ENCODE measurements at places on chromosomes 3 and 15.

- DNase-seq = no peak
These were observed 36.1 kb downstream of the KLHL25 start for GRCh38 chr15:85758655-85758978.

- DNase-seq = peak; percentile 80
These were observed 271.6 kb upstream of the ZPLD1 start for GRCh38 chr3:102163039-102163817.

DNA sequence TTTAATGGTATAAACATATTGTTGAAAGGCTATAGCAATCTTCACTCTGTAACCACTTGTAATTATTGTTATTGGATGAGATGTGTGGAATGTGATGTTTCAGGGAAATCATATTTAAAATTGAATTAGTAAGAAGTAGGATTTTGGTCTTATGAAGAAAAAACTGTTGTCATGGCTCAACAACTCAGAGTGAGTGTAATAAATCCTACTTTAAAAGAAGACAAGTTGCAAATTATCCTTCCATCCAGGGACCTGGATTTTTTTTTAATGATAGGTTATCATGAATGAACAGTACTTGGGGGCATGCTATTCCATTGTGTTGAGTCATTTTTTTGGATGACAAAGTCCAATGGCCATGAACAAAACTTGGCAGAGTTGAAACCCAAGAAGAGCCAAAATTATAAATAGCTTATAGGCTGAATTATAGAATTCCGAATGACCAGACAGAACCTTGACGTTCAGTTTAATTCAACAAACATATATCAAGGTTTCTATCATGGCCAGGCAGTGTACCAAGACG lies 625.5 kb upstream of the ZNF717 start:
- DNase-seq = no peak

DNA sequence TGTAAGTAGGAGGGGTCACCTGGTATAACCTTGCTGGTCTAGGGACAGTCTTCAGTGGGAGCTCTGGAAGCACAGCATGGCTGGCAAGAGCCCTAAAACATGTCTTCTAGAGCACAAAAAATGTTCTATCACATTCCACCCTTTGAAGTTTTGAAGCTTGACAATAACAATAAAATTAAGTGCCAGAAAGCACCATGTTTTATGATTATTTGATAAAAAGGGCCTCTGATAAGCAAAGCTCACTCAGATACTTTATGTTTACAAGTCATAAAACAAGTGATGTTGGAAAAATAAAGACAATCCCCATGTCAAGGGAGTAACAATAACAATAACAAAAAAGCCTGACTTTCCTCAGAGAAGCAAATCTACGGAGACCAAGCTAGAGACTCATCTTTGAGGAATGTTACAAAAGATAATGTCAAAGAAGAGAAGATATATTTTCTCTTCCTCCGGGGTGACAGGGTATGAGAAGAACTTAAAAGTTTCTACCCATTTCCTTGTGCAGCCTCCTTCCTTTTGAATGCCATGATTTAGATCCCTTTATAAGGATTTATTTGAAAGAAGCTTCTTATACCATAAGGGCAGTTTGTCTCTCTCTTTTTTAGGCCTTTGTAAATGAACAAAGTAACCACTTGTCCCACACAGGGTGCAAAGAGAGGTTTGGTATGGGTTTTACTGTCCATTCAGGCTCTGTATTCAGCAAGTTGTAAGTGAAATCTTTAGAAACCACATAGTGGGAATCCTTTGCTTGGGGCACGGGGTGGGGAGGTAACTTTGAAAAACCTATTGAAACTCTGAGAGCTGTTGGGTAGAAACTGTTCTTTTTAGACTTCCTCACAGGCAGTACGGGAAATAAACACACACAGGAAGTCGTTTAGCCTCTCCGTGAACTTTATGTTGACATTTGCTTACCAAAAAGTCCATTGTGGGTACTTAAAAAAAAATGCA lies 109.6 kb upstream of the RBMS3 start:
- DNase-seq = peak; percentile 91

- DNase-seq = no peak
These were observed 105.3 kb downstream of the PLCH1 start for GRCh38 chr3:155639462-155640055.

GRCh38 chr3:197027896-197028727 lies 1.5 kb downstream of the MELTF start:
- no peak for DNase-seq

DNA sequence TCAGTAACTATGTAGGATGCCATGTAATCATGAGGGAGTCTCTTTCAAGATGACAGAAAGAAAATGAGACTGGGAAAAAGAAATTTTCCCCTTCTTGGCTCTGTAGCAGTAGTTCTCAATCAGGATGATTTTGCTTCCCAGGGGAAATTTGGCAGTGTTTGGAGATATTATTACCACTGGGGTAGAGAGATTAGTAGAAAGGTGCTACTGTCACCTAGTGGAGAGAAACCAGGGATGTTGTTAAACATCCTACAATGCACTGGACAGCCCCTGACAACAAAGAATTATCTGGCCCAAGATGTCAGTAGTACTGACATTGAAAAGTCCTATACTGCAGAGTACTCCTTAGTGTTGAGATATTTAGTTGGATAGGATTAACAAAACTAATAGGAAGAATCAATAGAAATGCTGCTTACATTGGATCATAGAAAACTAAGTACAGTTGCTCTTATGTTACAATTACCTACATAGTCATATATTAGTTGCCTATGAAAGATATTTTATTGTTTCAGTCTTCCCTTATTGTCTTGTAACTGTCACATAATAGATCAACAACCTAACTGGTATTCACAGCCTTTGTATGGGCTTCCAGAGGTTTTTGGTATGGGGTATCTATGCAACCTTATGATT lies 433.3 kb downstream of the RAP2B start:
- DNase-seq = peak; percentile 34

- no peak for DNase-seq
These were observed 111.0 kb downstream of the ADAMTS17 start for GRCh38 chr15:100230784-100231183.

GRCh38 chr3:176431038-176431418 lies 766.3 kb downstream of the TBL1XR1 start:
- DNase-seq = no peak

GRCh38 chr3:190424478-190425439 lies 24.9 kb downstream of the TMEM207 start:
- DNase-seq = peak; percentile 52

- DNase-seq = no peak
These were observed 3.7 kb downstream of the CHRNA3 start for GRCh38 chr15:78617076-78617475.

DNA sequence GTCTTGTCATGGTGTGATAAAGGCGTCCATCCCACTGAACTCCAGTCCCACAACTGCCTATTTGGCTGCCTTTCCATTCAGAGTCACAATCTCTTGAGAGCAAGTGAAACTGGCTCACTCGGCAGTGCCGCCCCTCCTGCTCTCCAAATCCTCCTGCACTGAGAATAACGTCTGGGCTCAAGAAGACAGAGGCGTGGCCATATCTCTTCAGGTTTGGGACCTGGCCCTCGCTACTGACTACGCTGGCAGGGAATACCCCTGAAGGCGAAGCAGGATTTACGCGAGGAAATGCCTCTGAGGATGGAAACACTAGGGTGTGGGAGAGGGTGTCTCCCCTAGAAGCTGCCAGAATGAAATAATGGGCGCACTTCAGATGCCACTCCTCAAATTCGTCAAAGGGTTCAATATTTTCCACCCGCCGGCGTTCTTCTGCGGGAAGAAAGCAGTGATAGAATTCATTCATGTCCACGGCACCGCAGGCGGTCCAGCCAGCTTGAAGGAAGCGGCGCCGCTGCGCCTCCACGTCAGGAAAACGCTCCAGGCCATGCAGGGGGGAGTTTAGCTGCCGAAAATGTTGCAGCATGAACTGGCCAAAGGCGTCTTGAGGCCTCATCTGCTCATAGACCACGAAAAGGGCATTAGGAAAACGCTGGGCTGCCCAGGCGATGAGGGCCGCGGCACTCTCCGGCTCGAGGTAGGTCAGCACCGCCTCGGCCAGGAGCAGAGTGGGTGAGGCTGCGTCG lies 985 bp downstream of the LCMT2 start:
- DNase-seq = peak; percentile 1

- DNase-seq = peak; percentile 76
These were observed 1.0 kb upstream of the ATP1B3 start for GRCh38 chr3:141875374-141875892.

- peak; percentile 18 for DNase-seq
These were observed 106.3 kb downstream of the PLD1 start for GRCh38 chr3:171704002-171704401.

DNA sequence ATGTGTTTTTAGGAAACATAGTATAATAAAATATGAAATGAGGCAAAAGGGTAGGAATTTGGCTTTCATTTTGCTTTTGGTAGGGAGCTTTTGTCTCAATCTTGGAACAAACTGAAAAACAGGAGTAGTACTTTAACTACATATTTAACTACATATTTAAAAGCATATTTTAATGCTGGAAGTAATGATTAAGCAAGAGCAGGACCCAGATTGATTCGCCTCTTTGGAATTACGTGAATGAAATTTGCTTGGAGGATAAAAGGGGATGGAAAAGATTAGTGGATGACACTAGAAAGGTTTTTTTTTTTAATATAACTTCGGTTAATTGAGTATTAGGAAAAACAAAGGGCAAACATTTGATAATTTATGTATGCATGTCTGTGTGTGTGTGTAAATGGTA lies 11.2 kb upstream of the TMEM212 start:
- no peak for DNase-seq

GRCh38 chr15:95371664-95372063 lies 958.8 kb upstream of the NR2F2 start:
- DNase-seq = no peak

- no peak for DNase-seq
These were observed 17.8 kb downstream of the UBXN7 start for GRCh38 chr3:196414469-196414868.

GRCh38 chr15:69099941-69100340 lies 60.5 kb upstream of the GLCE start:
- no peak for DNase-seq

DNA sequence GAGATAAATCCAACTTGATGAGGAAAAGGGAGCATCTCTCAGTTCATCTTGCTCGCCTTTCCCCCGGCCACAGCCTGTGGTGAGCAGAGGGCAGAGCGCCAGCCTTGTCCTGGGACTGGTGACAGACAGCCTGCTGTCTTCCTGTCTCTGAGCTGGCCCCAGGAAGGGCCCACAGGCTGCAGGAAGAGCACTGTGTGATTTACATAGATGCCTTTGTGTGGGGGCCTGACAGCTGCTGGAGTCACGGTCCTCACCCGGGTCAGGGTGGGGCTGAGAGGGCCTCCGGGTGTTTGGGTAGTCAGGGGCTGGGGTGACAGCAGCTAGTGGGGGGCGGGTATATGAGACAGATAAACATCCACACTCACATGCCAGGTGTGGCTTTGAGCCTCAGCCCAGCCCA lies 29.3 kb downstream of the PLA2G4D start:
- no peak for DNase-seq

- no peak for DNase-seq
These were observed 20.8 kb downstream of the VGLL4 start for GRCh38 chr3:11622586-11623550.

GRCh38 chr15:81282911-81283310 lies 41.0 kb downstream of the STARD5 start:
- no peak for DNase-seq

GRCh38 chr3:81277853-81278252 lies 483.6 kb downstream of the GBE1 start:
- DNase-seq = peak; percentile 36

- DNase-seq = no peak
These were observed 4.7 kb downstream of the LRRC15 start for GRCh38 chr3:194364652-194365434.

- DNase-seq = no peak
These were observed 238.0 kb upstream of the COL8A1 start for GRCh38 chr3:99400352-99400751.

DNA sequence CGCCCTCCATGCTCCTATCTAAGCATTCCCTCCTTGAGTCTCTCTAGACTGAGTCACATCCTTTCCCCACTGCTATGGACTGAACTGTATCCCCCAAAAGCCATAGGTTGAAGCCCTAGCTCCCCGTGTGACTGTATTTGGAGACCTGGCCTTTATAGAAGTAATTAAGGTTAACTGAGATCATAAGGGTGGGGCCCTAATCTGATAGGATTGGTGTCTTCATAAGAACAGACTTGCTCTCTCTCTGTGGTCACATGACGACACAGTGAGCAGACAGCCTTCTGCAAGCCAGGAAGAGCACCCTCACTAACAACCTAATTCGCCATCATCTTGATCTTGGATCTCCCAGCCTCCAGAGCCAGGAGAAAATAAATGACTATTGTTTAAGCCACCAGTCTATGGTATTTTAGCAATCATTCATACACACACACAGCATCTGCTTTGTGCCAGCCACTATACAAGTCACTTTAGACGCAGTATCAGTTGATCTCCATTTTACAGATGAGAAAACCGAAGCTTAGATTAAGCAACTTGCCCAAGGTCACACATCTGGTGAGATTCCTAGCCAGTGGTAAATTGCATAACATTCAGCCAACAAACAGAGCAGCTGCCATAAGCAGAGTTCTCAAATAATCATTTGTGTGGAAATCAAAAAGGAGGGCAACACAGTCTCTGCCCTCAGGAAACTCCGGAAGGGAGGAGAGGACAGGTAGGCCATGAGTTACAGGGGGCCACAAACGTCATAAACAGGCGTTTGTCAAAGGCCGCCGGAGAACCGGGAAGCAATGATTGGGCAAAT lies 66.3 kb upstream of the HES1 start:
- peak; percentile 48 for DNase-seq

GRCh38 chr15:73695773-73696640 lies 11.8 kb downstream of the CD276 start:
- DNase-seq = no peak

DNA sequence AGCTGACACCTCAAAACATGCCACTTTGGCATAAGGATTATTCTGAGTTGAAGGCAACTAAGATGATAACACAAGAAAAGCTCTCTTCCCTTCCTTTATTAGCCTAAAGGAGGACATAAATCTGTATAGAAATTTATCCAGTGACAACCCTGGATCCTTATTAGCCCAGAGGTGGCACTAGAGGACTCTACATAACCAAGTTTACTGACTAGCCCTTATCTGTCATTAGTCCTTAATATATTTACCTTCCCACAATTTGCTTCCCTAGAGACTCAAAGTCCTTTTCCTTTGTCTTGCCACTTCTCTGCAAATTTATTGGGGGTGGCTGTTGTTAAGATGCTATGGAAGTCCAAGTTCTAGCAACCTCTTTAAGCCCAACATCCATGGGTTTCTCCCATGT lies 26.7 kb downstream of the CEP70 start:
- no peak for DNase-seq

GRCh38 chr15:88113613-88114308 lies 142.8 kb downstream of the NTRK3 start:
- DNase-seq = no peak

DNA sequence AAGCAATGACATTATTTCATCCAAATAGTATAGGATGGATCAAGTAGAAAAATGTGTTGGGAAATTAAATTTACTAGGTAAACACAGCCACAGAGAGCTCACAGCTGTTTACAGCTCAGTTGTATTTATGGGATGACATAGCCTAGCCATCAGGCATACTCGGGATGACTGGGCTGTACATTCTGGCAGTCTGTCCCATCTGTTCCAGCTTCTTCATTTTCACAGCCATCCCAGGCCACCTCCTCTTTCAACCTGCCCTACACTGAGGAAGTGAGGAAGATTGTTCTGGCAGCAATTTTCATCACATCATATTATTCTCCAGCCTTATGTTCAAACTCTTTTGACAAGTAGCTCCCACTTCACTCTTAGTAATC lies 98.4 kb upstream of the PFN2 start:
- DNase-seq = no peak
